Activated naive CD4-positive, alpha-beta T cell (primary cell): ENCODE measurements at places on chromosomes 16 and 17.

DNA sequence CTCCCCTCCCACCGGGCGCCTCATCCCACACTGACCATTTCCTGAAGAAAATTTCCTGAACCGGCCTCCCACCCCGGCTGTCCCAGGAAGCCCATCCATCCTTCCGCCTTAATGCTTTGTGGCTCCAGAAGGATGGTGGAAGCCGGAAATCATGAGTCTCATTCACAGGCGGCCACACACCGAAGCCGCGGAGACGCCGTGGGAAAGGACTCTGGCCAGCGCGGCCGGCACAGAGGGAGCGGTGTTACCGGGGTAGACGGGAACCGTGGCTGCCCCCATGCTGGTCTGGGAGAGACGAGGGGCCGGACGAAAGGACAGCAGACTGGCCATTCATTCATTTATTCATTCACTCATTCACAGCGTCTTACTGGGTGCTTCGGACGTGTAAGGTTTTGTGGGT is 326.8 kb downstream of the SEC14L1 start:
- no peak for DNase-seq

DNA sequence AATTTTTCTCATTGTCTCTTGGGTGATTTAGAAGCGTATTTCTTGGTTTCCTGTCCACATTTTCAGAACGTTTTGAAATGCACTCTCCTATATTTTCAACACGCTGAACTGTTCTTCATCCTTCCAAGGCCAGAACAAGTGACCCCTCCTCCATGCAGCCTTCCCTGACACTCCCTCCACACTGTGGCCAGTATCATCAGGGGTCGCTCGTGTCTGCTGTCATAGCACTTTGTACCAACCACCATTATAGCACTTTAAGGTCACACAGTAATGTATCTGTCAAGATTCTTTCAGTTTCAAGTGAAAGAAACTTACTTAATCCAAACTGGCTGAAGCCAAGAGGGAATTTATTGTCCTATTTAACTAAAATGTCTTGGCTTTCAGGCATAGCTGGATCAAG is 17.5 kb upstream of the IL21R start:
- no peak for DNase-seq

DNA sequence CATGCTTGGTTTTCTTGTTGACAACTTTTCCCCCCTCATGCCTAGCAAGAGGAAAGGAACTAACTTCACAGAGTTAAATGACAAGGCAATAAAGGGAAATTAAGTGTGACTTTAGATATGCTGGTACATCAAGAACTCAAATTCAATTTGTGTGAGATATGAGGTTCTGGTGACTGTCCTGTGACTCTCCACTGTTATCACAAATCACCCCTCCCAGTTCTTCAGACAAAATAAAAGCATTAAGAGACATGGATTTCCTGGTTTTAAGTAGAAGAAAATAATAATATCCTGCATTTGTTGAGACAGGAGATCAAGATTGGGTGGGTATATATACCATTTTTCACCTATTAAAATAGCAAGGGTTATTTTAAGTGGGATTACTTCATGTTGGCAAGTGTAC is 46.2 kb downstream of the SNTB2 start:
- no peak for DNase-seq

GRCh38 chr16:67399749-67400704 is 6.7 kb upstream of the TPPP3 start:
- no peak for DNase-seq

DNA sequence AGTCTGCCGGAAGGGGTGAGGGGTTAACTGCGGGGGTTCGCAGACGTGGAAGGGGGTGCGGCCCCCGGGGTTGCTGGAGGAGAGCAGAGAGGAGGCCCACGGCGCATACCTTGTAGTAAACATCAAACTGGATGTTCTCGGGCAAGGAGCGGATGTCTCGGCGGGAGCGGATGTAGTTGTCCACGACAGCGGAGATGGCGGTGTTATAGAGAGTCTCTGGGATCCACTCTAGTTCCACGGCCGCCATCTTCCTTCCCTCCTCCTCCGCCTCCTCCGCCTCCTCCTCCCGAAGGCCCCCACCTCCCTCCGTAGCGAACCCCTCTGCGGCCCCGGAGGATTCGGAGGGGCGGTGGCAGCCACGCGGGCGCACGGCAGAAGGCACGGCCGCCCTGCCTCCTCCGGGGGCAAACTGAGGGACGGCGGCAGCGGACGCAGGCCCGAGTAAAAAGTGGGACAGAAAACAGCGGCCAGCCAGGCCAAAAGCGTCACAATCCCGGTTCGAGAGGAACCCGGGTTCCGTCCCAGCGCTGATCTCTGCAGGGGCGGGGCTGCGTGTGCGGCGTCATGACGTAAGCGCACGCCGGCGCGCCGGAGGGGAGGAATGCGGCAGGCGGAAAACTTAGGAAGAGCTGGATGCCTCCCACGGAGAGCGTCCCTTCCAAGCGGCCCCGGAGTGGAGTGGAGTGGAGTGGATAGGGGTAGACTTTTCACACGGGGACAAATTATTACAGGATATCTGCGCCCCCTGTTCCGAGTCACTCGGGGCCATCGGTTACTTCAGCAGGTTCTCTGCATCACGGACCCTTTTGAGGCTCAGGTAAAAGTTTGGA is at the start of gene APPBP2:
Gene APPBP2, minus strand, starts transcription at position 558 of the 830 bp plus-strand sequence. Its CDS starts 311 bp downstream, at position 247.
- peak; percentile 34 for DNase-seq

DNA sequence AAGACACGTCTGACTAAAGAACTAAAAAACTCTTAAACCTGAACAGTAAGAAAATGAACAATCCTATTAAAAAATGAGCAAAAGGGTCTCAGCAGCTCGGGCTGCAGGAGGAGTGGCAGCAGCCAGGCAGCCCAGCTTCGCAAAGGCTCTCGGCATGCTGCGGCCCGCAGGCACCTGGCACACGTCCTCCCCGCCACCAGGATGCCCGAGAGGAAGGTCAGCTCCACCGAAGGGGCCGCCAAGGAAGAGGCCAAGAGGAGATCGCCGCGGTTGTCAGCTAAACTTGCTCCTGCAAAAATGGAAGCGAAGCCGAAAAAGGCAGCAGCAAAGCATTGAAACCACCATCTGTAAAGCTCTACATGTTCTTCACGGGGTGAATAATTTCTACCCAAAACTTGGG is 173.5 kb downstream of the BCAS3 start:
- DNase-seq = no peak

- DNase-seq = no peak
Measured at GRCh38 chr17:39178536-39178935, 12.6 kb upstream of the ARL5C start.

GRCh38 chr17:65220732-65221131 is 83.6 kb downstream of the RGS9 start:
- DNase-seq = no peak

DNA sequence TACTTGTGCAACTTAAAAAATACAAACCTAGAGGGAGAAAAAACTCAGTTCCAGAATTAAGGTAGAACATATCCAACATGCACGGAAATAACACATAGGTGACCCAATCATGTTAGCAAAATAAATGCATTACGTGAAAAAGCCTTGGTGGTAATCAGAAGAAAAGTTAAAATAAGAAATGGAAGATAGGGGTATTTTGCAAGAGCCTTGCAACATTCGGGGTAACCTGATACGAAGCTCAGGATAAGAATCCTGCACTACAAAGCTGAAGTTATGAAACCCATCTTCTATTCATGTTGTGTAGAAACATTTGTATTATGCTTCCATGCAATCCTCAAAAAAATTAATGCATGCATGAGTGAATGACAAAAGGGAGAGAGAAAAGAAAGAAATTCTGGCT is 33.1 kb downstream of the CHCT1 start:
- DNase-seq = no peak

DNA sequence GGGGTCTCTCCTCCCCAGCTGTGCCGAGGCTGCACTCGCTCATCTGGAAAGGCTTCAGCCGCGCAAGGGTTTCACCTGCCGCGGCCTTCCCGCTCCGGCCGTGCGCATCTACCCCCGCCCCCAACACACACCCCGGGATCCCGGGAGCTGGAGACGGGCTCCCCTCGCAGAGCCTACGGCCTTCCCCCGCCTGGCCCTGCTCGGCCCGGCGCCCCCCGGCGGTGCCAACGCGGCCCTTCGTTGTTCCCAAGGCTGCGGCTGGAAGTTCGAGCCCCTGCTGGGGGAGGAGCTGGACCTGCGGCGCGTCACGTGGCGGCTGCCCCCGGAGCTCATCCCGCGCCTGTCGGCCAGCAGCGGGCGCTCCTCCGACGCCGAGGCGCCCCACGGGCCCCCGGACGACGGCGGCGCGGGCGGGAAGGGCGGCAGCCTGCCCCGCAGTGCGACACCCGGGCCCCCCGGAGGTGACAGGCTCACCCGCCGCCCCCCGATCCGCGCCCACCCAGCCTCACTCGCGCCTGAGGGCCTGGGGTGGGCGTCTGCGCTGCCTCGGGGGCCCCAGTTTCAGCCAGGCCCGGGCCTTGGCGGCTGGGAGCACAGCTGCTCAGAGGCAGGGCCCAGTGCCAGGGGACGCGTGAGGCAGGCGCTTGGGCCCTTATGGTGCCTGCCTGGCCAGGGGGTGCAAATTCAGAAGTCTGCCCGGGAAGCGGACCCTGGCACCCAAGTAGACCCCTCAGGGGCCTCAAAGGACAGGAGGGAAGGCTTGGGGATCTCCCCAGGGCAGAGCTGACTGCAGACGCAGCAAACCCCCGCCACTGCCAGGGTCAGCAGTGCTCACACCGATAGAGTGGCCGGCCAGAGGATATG is 11.2 kb downstream of the GALK1 start:
- DNase-seq = peak; percentile 71

DNA sequence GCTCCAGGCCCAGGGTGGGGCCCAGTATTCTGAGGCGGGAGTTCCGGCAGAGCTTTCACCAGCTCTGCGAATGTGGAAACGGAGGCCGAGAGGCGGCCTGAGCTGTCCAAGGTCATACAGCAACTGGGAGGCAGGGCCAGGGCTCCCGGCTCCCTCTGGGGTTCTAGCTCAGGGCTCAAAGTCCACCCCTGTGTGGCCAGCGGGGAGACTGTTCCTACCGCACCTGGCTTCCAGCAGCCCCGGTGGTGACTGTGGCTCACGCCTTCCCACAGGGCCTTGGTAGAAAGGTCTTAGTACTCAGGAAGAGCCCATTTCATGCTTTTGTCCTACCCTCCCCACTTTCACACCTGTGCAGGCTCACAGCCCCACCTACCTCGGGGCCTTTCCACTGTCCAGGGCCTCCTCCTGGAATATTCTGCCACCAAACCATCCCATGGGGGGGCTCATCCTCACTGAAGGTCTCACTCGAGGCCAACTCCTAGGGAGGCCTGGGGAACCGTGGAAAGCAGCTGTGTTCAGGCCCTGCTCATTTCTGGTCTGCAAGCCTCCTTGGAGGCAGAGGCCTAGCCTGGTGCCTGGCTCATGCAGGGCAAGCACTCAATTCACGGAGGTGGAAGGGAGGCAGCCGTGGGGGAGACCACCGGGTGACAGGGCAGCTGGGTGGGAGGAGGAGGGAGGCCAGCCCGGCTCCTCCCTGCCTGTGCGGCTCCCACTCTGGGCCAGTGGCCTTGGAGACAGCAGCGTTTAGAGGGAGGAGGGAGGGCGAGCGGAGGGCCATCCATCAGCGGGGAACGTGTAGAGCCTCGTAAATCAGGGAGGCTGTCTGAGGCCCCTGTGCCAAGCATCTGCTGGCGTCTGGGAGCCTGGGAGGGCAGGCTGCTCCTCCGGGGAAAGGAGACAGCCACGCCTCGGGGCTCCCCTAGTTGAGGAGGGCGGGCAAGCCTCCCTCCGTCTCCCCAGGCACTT is 12.7 kb upstream of the DOC2B start:
- no peak for DNase-seq

DNA sequence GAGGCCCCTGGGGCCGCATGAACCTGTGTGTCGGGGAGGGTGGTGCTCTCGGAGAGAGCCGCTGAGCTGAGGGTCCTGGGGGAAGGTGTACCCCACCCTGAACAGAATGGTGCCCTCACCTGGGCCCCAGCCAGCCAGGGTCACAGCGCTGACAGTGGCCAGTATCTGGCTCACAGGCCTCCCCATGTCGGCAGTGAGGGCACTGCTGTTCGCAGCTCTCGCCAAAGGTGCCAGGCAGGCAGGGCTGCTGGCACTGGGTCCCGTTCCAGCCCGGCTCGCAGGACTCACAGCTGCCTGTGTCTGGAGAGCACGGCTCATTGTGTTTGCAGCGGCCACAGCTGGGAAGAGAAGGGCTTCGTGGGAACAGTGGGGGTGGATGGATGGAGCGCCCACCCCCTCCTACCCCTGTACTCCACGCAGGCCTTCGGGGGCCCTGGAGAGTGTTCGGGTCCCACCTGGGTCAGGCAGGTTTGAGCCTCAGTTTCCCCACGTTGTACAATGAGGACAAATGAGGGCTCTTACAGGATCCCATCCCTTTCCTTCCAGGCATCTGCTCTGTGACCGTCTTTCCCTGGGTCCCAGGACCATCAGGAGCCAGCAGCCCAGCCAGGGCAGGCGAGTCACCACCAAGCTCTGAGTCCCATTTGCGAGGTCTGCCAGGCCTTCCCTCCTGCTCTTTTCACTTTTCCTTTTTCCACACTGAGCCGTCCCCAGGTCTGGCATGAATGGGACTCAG is 5.0 kb downstream of the SCARF1 start:
- no peak for DNase-seq

DNA sequence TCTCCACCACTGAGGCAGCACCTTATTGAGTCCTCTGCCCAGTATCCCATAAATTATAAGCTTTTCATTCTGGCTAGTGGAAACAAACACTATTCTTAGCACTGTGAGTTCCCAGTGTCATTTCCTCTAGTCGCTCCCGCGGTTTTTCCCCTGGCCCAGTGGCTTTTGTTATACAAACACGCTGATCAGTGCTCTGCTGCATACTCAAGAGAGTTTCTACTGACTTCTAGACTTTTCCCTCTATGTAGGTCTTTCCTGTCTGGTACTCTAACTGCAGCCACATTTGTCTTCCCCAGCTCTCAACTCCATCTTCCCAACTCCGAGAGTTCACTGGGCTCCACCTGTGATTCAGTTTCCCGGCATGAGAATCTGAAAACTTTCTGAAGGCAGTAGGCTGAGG is 556.6 kb upstream of the SALL1 start:
- no peak for DNase-seq

- DNase-seq = peak; percentile 43
Measured at GRCh38 chr16:30896889-30897733, 697 bp downstream of the CTF1 start.

DNA sequence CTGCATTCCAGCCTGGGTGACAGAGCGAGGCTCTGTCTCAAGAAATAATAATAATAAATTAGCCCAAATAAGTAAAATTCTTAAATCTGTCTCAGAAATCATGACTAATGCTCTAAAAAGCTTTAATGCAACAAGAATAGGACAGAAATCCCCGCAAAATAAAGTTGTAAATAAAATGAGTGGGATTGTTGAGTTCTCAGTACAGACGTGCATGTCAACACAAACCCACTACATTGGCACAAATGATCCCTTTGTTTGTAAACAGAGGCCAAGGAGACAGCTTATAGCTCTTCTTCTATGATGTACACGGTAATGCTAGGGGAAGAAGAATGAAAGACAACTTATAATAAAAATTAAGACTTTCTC is 6.0 kb downstream of the STAT5B start:
- no peak for DNase-seq

GRCh38 chr16:4660454-4661007 is 32.8 kb upstream of the NUDT16L1 start:
- peak; percentile 33 for DNase-seq

GRCh38 chr17:82228842-82229697 is at the start of gene SLC16A3:
Gene SLC16A3 (plus strand): TSS chr17:82229042. CDS start chr17:82236009, 6,967 bp downstream.
- DNase-seq = no peak

- no peak for DNase-seq
Measured at GRCh38 chr17:3802461-3803307, 1.7 kb upstream of the ITGAE start.

- DNase-seq = no peak
Measured at GRCh38 chr16:12006637-12007036, 30.1 kb downstream of the SNX29 start.

- DNase-seq = no peak
Measured at GRCh38 chr16:86573215-86573614, 5.1 kb upstream of the FOXL1 start.

- DNase-seq = no peak
Measured at GRCh38 chr17:72151565-72152386, 31.0 kb downstream of the SOX9 start.

- DNase-seq = no peak
Measured at GRCh38 chr17:47728214-47728877, 4.7 kb upstream of the TBX21 start.
